ENCODE measurements at places on chromosomes 6 and 20.
A peak's percentile ranks its signal among the peaks of the same experiment; 100 is the strongest.

- DNase-seq = peak; percentile 90
These were observed 27.8 kb downstream of the SLC23A2 start for GRCh38 chr20:4973330-4974097.

GRCh38 chr6:72712910-72713309 is 91.0 kb downstream of the KCNQ5 start:
- no peak for DNase-seq

DNA sequence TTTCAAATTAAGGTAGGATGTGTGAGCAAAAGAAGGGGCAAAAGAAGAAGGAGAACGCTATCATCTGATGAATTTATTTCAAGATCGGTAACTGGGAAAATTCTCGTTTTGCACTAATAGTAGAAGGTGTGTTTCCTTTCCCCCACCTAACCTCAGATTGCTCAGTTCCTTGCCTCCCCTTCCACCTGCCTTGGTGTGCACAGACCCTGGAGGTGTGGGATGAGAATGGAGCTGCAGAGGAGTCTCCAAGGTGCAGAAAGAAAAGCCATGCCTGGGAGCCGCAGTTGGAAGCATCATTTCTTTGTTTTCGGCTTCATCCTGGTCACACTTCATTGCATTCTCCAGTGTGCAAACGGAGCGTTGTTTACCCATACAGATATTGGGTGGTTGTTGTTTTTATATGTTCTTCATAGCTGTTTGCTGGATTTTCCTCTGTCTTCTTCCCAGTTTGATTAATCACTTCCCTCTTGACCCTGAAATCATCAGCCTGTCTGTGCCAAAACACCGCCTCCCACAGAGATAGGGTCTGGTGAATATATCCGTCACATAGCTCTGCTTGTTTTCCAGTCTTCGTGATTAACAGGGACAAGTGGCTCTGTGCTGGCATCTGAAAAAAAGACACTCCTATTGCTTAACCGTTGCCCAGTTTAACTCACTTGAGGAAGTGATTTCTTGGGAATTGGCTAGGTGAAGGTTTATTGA is 40.2 kb upstream of the NEDD9 start:
- DNase-seq = no peak

- DNase-seq = no peak
These were observed 639 bp upstream of the PPIL1 start for GRCh38 chr6:36875250-36875633.

GRCh38 chr20:16709017-16709416 is 20.8 kb upstream of the SNRPB2 start:
- peak; percentile 82 for DNase-seq

- DNase-seq = no peak
These were observed 94.7 kb downstream of the CLIC5 start for GRCh38 chr6:45920819-45921511.

DNA sequence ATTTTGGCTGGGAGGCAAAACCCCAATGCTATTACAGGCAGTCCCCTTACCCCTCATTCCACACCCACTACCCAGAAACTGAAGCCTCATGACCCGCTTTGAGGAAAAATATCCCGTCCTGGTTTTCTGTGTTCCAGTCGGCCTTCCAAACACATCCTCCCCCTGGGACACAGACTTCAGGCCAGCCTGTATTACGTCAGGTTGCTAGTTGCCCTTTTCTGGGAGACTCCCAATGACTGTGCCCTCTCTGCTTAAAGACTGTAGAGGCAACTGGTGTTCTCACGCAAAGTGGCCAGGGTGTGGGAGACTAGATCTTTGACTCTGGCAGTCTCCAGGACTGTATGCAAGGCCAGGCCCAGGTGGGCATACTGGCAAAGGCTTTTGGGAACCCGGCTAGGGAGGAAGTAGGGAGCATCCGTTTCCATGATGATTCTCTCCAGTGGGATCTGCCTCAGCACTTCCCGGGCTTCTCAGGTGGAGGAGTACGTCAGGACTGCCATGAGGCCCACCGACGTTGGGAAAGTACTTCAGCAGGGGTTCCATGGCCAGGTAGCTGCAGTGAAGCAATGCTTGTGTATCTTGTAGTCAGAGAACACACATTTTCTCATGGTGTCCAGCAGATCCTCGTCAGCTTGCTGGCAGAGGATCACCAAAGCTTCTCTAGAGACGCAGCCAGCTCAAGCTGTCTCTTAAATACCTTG is 34.9 kb downstream of the DYNLT1 start:
- DNase-seq = no peak

DNA sequence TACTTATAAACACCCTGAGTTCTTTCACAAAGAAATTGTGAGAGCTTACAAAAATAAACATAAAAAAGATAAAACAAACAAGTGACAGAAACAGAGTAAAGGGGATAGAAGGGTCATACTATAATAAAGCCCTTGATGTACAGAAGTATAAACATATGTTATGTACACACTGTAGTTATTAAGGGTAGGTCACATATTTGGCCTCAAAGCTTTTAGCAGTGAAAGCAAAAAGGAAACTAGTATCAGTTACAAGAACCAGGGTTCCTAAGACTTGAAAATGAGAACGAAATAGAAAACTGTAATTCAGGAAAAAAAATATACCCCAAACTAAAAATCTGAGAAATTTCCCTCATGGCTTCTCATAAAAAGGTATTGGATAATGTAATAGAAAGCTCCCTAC is 380.6 kb downstream of the HDGFL1 start:
- no peak for DNase-seq

DNA sequence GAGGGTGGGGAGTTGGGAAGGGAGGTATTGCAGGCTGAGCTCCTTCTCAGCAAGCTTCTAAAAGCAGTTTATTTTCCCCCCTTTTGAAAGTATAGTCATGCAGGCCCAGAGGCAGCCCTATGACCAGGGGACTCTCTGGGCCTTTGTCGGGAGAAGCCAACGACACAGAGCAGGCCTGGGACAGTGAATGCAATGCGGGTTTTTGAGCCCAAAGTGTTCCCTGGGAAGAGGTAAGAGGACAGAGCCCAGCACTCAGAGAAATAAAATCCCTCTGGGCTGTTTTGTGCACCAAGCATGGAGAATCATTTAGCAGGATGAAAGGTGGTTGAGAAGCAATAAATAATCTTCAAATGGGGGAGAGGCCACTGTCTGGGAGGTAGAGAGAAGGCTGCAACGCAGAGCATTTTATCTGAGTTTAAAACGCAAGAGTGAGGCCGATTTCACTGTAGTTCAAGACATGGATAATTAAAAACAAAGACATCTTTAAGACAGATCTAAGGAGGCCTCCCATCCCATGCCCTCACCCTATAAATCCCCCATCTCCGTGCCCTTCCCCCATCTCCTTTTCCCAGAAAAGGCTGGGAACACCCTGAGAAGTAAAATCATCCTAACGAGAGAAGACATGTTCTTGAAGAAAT is 237.5 kb downstream of the CDC5L start:
- no peak for DNase-seq

- no peak for DNase-seq
These were observed 4.5 kb downstream of the SOX4 start for GRCh38 chr6:21597801-21598673.

- no peak for DNase-seq
These were observed 474.0 kb upstream of the GJE1 start for GRCh38 chr6:141658696-141659095.

DNA sequence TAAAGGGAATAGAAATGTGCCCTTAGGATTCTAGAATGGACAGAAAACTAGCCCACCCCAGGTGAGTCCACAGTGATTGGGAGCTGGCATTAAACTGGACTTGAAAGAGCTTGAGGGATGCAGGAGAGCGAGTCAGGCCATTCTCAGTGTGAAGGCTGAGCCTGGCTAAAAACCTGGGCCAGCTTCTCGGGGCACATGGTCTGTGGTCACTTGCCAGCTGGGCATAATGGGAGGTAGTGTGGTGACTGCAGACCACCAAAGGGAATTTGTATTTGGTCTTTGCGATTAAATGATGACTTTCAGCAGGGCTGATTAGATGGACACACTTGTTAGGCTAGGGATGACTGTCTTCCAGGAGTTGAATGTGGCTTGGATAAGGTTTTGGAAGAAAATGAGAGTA is 71.3 kb downstream of the TULP4 start:
- DNase-seq = no peak

GRCh38 chr20:40463171-40463570 is 225.9 kb downstream of the MAFB start:
- DNase-seq = no peak

GRCh38 chr6:14670806-14671205 is 553.2 kb downstream of the CD83 start:
- DNase-seq = no peak

DNA sequence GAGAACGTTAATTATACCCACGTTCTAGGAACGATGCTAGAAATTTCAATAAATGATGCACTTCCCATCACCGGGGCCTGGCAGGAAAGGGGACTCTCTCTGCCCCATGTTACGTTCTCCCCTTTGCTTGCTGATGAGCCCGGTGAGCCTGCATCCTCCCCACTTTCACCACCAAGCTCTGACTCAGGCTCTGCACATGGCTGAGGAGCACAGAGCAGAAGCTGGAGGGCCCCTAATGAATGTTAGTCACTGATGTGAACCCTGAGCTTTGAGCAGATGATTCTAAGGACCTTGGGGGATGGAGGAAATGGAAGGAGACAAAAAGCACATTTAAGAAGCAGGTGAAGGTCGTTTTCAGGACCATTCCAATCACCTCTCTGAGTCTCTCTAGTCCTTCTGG is 468.2 kb upstream of the ARID1B start:
- no peak for DNase-seq
